C1 segment of cervical spinal cord (tissue), 14 donors: ENCODE measurements at places on chromosomes 1 and 21.

DNA sequence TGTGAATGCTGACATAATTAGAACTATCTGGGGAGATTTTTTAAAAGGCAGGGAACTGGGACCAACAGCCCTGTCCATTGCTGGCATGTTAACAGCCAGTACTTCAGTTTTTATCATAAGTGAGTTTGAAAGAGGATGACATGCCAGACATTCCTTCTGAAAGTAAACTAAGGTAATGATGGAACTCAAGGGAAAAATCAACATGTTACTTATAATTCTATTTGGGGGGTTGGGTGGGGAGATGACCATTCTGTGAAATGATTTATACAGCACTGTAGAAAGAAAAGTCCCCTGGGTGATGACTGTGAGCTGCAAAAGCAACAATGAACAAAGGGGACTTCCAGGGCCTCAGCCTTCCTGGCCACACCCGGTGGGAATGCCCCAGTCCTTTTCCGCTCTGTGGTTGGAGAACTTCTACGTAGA, 5.4 kb upstream of the LAMC2 start:
- no peak for DNase-seq

- DNase-seq = no peak
These were observed 19.6 kb downstream of the CAP1 start for GRCh38 chr1:40059960-40060750.

DNA sequence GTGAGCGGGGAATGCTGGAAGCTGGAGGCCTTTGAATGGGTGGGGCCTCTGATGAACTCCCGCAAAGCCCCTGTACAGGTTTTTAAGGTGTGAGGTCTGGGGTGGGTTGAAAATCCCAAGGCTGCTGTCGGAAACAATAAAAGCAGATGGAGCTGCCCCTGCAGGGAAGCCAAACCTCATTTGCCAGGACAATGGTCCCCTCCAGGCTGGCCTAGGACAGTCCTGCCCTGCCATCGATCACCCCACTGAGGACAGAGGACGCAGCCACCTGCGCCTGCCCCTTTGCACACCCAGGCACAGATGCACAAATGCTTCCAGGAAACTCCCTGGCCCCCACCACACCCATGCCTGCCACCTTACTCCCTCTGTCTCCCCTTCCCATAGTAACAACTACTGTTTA, 4.4 kb downstream of the DRAXIN start:
- no peak for DNase-seq

DNA sequence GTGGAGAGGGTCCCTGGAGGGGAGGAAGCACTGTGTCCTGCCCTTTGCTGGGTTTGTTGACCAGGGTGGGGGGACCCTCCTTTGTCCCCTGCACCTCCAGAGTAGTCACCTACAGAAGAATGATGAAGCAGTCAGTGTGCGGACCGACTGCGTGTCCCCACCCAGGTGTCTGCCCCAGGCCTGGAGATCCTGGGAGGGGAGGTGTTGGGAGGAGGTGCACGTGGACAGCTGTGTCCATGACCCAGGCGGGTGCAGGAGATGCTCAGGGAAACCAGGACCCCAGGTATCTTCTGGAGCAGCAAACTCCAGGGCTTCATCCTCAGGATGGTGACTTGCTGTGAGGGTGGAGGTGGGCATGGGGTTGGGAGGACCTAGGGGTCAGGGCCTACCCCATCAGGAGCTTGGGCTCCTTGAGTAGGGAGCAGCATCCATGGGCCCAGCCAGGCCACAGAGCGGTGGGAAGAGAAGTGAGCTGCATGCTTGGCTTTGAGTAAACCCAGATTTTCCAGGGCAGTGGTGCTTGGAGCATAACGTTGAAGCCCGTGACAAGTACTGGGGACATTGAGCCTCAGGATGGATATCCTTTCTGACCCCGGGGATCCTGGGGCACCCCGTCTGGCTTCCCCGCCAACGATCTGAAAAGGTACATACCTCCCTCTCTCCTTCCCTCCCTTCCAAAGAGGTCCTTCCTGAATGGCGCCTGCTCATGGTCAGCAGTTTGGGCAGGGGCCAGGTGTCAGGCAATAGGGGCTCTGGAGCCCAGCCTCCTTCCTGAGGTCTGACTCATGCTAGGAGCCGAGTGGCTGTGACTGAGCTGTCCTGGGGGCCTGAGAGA, 13.7 kb downstream of the ACTRT2 start:
- no peak for DNase-seq

GRCh38 chr1:205429762-205430695, 8.2 kb upstream of the LEMD1 start:
- DNase-seq = no peak

DNA sequence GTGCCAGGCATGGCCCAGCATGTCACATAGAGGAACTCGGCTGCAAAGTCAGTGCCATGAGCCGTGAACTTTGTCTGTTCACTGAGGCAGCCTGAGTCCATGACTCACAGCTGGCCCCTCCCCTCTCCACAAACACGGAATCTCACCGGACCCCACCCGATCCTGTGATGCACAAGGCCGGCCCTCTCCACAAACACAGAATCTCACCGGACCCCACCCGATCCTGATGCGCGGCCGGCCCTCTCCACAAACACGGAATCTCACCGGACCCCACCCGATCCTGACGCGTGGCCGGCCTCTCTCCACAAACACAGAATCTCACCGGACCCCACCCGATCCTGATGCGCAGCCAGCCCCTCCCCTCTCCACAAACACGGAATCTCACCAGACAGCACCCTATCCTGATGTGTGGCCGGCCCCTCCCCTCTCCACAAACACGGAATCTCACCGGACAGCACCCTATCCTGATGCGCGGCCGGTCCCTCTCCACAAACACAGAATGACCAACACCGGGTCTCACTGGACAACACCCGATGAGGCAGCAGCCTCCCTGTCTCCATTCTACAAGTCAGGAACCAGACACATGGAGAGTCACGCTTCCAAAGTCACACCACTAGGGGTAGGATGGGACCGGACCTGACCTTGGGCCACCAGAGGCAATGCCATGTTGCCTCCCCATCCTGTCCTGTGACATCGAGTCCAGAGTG, 39.6 kb upstream of the GPR153 start:
- DNase-seq = no peak

GRCh38 chr1:71804140-71804539, 478.2 kb downstream of the NEGR1 start:
- DNase-seq = no peak
